Activated naive CD4-positive, alpha-beta T cell treated with anti-CD3 and anti-CD28 coated beads, Interleukin-2, amount 50 U/mL, for 72 hours (primary cell): ENCODE measurements at places on chromosomes 6 and 20. TPM values are rescaled to one million over a fixed set of nuclear protein-coding genes. Genes with fewer than 3 reads are reported as not detected.

MUC22 gene
- not detected for total RNA-seq

GJA10 gene
- total RNA-seq, result not detected

SNPH gene
- 3.2 TPM for total RNA-seq

CYP21A2 gene
- total RNA-seq, result 0.49 TPM

PRPH2 gene
- not detected for total RNA-seq

NUDT3 gene
- 7.9 TPM for total RNA-seq

TTLL9 gene
- total RNA-seq, result not detected

CALHM6 gene
- 13.9 TPM for total RNA-seq

SKIC2 gene
- 91.8 TPM for total RNA-seq

PM20D2 gene
- 5.5 TPM for total RNA-seq

ZSCAN23 gene
- total RNA-seq, result 2.4 TPM

CST5 gene
- not detected for total RNA-seq

CRISP2 gene
- total RNA-seq, result not detected

BPIFB4 gene
- total RNA-seq, result not detected

GPR31 gene
- total RNA-seq, result not detected

COL19A1 gene
- total RNA-seq, result 0.05 TPM

SOX18 gene
- total RNA-seq, result 0.39 TPM

PDE10A gene
- total RNA-seq, result not detected

CST2 gene
- not detected for total RNA-seq

ID4 gene
- total RNA-seq, result not detected

CD164 gene
- total RNA-seq, result 186 TPM

CTSZ gene
- total RNA-seq, result 36.3 TPM

DUSP15 gene
- total RNA-seq, result not detected

RNF182 gene
- not detected for total RNA-seq

HFE gene
- total RNA-seq, result 0.23 TPM

MC3R gene
- not detected for total RNA-seq

PAK5 gene
- total RNA-seq, result not detected

SYNDIG1 gene
- not detected for total RNA-seq

KCNK5 gene
- total RNA-seq, result 15.8 TPM

NTSR1 gene
- not detected for total RNA-seq

DOK5 gene
- total RNA-seq, result 17.3 TPM

KHDC1 gene
- total RNA-seq, result 4.0 TPM

RIMS1 gene
- total RNA-seq, result not detected
